AG09319 (cell line): ENCODE measurements at places on chromosomes 13 and 19.

DNA sequence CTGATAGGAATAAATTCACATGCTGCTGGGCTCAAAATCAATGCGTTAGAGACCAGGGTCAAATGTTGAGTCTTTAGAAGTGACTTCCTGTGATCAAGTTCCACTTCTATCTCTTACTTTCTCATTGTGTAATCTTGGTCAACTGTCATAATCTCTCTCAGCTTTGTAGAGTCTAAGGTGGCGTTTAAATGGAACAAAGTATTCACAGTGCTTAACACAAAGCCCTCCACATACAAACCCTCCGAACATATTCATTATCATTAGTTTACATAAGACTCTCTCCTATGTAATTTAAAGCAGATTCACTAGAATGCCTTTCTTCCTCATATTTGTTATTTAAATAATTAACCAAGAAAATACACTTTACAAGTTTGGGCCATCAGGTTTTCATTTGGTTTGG lies 1044.1 kb downstream of the EFNB2 start:
- no peak for DNase-seq

DNA sequence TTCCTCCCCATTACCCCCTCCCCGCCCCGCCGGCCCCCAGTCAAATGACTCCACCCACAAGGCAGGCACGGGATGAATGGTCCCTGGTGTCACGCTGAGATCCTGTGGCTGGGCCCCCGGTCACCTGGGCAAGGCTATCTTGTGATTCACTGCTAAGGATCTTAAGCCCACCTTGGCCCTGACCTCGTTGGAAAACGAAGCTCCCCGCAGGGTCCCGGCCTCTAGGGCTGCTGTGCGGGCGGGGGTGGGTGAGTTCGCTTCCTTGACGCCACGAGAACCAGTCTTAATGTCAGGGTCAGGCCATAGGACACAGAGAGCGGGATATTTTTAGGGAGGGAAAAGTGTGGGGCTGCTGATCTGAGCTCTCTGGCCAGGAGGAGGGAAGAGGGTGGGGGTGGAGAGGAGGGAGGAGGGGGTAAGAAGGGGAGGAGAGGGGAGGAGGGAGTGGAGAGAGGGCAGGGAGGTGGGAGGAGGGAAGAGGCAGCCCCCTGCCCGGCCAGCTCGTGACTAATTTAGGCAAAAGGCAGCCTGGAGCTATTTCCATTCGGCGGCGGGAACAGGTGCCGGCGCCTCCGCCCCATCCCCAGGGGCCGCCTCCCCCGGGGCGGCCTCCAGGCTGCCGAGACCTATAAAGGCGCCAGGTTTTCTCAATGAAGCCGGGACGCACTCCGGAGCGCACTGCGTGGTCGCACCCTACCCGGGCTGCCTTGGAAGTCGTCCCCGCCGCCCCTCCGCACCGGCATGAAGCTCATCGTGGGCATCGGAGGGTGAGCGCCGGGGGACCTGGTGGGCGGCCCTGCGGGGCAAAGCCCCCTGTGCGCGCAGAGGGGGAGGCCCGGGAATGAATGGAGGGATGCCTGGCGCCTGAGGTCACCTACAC lies at the start of gene NMRK2:
Gene NMRK2, plus strand, starts transcription at position 139 of the 880 bp plus-strand sequence. Its CDS starts 603 bp downstream, at position 742.
- no peak for DNase-seq

DNA sequence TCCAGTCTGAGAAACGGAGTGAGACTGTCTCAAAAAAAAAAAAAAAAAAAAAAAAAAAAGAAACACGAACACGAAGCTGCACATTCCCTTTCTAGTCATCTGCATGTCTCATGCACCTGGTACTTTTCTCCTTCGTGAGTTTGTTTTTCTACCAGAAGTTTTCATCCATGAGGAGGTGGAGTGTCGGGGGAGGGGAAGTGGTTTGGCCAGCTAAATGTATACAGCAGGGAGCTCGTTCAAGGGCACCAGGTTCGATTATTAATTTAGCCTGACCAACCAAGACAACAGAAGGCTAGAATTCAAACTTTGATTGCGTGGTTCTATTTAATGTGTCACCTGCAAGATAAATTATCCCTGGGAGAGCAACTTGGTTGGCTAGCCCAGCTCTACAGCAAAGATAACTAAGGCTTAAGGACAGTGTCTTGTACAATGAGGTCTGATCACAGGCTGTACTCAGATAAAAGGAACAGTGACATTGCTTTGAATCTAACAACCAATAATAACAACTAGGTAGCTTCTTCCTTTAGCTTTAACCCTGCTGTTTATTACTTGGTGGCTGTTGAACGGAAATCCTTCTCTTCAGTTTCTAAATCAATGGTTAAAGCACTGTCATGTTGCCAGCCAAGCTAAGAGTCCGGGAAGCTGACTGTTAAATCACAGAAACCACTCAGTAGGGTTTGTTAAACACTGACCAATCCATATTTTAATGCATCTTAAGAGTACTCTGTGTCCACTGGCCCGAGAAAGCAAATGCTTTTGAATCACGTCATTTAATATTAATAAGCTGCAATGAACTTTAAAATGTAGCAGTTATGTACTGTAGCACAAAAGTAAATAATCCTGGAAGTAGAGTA lies 98.4 kb upstream of the STARD13 start:
- no peak for DNase-seq

- no peak for DNase-seq
These were observed 158.6 kb downstream of the KATNAL1 start for GRCh38 chr13:30148786-30149185.

DNA sequence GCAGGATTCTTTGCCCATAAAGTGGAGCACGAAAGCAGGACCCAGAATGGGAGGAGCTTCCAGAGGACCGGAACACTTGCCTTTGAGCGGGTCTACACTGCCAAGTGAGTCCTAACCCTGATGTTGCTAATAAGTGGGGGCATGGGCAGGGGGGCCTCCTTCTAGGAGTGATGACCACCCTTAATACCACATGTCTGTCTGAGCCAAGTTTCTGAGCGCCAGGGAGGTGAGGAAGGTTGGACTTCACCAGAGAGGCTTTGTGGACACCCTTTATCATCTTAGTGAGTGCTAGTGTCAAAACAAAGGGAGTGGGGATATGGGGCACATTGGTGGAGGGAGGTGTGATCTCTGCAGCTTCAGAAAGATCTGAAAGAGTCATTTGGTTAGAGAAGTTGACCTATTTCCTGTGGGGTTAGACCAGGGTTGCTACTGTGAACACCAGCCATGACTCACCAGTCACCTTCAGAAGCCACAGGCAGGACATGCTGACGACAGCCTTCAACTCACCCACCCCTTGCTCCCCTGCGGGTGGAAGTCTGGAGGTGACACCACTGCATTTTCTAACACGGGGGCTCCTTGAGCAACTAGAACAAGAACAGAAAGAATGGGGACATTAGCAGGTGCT lies 8.8 kb downstream of the ALOX5AP start:
- DNase-seq = no peak

- DNase-seq = no peak
These were observed 1.1 kb downstream of the PDE4A start for GRCh38 chr19:10421240-10422045.

DNA sequence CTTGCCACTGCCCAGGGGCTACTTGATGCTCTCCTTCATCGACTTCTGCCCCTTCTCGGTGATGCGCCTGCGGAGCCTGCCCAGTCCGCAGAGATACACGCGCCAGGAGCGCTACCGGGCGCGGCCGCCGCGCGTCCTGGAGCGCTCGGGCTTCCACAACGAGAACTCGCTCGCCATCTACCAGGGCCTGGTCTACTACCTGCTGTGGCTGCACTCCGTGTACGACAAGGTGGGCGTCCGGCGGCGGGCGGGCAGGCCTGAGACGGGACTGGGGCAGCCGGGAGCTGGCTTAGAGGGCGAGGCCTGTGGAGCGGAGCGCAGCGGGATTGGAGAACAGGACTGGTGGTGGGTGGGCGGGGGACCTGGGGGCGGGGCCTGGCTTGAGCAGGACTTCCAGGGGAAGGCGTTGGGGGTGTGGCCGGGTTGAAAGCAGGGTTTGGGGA lies 12.7 kb upstream of the PSMD8 start:
- no peak for DNase-seq

DNA sequence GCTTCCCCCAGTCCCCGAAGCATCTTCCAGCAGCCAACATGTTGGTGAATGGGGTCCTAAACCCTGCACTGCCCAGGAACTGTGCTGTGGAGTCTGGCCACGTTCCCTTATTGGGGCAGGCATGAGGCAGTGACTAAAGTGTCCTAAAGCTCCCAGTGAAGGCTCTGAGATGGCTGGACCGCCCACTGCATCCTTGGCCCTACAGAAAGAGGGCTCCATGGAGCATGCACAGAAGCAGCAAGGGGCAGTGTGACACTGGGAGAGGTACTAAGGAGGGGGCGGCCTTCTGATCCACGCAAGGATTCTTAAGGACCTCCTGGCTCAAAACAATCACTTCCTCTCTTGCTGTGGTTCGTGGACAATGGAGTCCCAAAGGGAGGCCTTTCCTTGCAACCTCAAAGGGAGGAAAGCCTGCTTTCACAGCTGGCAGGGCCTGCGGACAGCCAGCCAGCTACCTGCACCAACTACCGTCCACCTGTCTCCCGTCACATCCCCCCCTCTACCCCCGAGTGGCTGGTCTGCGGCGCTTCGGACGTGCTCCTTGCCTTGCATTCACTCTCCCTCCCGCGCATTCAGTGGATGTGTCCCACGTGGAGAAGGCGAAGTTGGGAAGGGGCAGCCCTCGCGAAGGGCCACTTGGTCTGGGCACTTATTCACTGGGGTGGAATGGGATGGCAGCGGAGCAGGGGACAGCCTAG lies 63.9 kb upstream of the STARD13 start:
- no peak for DNase-seq
